ENCODE measurements at places on chromosomes 6 and 20. TPM values are rescaled to one million over a fixed set of nuclear protein-coding genes. Genes with fewer than 3 reads are reported as not detected.

The PGC gene
- polyA plus RNA-seq, result 0.48 TPM

The ZFP57 gene
- 0.24 TPM for polyA plus RNA-seq

- no peak for DNase-seq
Observed at GRCh38 chr20:46213946-46214823, 94.1 kb downstream of the CDH22 start.

DNA sequence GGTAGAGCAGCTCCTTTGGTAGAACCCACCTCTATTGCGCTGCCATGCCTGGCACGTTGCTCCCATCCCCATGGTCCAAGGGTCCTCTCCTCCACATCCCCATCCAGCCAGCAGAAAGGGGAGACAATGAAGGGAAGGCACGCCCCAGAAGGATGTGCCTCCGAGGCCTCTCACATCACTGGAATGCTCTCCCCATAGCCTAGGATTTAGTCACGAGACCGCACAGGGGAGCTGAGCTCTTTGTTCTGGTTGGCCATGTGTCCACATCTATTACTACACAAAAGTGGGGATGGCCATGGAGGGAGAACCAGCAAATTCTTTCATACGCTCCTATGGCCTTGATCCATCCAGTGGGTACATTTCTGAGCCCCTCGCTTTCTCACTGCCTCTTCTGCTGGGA is 60.5 kb upstream of the SALL4 start:
- DNase-seq, result no peak

The HMGCLL1 gene
- 3.2 TPM for polyA plus RNA-seq

Data from left renal cortex interstitium (tissue), 4 donors.